Activated CD4-positive, alpha-beta T cell treated with anti-CD3 and anti-CD28 coated beads for 1 hour (primary cell): ENCODE measurements at places on chromosomes 3 and 15.
A peak's percentile ranks its signal among the peaks of the same experiment; 100 is the strongest.

DNA sequence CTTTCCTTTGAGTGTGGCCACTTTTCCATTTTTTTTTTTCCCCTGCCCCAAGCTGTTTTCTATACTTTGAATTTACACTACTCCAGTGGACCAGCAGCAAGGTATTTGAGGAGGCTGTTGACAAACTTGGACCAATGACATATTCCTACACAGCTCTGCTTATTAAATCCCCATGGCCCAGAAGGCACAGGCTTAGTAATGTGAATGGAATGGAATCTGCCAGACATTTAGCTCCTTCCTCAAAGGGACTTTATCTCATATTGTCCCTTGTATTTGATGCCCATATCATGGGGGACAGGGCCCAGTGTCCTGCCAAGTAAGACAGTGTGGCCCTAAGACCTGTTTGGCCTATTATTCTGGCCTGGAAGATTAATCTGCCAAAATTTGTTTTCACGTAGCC lies 107.5 kb downstream of the CHCHD6 start:
- no peak for DNase-seq

- peak; percentile 35 for DNase-seq
These were observed 483 bp downstream of the VPS13C start for GRCh38 chr15:62059816-62060112.

GRCh38 chr3:187458921-187459320 lies 90.7 kb downstream of the RTP4 start:
- no peak for DNase-seq

- DNase-seq = peak; percentile 15
These were observed 656 bp downstream of the SLMAP start for GRCh38 chr3:57756528-57757401.

DNA sequence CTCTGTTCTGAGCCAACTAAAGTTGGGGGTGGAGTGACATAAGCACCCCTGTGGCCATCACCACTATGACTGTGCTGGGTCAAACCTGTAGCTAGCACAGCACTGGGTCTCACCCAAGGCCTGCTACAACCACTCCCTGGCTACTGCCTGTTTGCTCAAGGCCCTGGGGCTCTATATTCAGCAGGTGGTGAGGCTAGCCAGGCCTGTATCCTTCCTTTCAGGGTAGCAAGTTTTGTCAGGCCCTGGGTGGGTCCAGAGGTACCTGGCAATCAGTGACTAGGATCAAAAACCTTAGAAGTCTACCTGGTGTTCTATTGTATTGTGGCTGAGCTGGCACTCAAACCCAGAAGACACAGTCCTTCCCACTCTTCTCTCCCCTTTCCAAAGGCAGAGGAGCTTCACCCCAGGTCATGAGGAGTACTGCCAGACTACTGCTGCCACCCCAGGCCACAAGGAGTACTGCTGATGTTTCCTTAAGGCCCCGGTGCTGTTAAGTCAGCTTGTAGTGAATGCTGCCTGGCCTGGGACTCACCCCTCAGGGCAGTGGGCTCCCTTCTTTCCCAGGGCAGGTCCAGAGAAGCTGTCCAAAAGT lies 170.8 kb downstream of the IGSF11 start:
- no peak for DNase-seq

- DNase-seq = no peak
These were observed 30.6 kb upstream of the SLC6A6 start for GRCh38 chr3:14371573-14372474.

DNA sequence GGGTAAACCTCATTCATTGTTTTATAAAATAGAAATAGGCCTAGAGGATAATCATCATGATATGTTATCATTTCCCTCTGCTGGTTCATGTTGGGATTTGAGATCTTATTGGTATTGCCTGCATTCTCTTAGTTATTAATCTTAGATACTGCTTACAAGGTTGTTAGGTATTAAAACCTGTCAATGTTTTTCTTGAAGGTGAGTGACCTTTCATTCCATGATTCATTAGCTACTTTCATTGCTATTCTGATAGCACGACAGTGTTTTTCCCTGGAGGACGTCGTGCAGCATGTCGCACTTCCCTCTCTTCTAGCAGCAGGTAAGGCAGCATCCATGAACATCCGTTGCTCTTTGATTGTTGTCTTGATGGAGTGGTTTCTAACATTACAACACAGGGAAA lies 17.1 kb downstream of the P2RY12 start:
- DNase-seq = no peak

DNA sequence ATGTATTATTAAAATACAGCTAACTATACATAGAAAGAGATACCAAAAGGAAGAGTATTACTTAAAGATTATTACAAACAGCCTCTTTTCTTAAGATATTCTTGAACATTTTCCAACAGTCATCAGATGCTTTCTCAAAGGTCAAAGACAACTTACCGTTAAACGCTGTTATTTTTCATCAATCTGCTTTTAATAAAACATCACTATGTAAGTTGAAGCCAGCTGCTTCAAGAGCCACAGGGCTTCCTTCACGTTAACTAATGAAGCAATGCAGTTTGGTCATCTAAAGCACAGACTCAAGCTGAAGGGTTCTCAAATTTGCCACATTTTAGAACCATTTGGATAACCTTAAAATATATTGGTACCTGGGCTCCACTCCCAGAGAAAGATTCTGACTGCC lies 578.8 kb downstream of the ROBO2 start:
- DNase-seq = no peak

GRCh38 chr3:45644791-45645201 lies 44.4 kb upstream of the SACM1L start:
- DNase-seq = no peak

DNA sequence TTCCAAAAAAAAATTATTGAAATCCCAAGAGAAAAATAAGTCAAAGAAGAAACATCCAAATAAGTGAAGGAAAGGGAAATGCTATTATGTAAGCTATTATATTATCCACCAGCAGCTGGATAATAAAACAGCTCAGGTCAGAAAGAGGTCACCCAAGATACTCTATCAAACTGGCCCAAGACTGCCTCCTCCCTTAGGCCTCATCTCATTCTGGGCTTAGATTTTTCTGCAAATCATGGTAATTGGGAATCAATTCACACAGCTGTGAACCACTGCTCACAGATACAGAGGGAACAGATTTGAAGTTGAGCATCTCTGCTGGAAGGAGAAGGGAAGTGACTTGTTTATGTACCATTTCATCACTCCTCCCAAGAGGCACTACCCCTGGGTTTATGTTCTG lies 294.6 kb upstream of the DPPA4 start:
- DNase-seq = no peak

- no peak for DNase-seq
These were observed 83.0 kb downstream of the CRYGS start for GRCh38 chr3:186461141-186461540.

DNA sequence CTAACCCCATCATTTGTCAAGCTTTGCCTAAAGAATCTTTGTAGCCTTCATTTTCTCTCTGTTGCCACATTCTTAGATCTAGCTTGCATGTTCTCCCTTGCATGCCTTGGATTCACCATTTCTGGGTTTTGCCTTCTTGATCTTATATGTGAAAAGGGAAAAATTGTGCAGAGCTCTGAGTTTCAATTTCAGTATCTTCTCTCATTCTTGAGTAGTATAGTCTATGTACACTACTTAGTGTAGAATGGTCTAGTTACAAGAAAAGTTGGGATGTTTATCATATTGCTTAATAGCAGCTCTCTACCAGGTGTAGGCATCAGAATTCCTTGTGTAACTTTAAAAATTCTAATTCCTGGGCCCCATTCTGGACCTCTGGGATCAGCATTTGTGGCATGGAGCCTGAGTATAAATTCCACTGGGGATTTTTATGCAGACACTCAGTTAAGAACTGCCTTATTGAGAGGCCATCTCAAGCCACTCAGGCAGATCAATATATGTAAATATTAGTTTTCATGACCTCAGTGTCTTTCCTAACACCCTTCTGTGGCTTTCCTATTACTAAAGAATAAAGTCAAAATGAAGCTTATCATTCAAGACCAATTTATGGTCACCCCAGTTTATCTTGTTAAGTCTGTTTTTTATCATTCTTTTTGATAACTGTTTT lies 23.4 kb downstream of the GTF2E1 start:
- no peak for DNase-seq

DNA sequence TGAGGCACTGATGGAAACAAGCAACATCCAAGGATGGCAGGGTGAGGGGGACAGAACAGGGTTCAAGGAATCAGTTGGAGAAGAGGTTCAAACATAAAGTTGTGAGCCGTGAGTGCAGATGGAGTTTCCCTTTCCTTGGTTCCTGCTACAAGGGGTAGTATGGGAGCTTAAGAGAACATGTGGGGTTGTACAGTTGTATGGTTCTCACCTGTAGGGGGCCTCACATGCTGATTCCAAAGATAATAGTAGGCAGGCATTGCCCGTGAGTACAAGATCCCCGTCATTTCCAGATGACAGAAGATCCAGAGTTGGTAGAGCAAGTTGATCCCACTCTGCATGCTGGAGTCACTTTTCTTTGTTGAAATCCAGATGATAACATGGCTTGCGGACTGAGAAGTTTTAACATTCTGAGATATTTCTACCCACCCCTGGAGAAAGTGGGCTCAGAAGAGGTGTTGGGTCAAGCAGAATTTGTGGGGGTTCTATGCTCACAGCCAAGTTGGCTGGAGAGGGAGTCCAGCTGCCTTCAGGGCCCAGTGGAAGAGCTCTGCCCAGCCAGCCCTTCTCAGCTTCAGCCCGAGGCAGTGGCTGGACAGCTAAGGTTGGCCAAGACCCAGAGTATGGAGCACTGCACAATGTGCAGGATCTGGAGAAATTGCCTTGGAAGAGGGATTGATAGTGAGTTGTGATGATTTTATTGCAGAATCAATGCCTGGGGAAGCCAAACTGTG lies 141.8 kb downstream of the THSD4 start:
- DNase-seq = no peak

GRCh38 chr15:36925653-36926426 lies 174.5 kb downstream of the MEIS2 start:
- DNase-seq = no peak
